ACHN (cell line): ENCODE measurements at places on chromosomes 11 and 22.

DNA sequence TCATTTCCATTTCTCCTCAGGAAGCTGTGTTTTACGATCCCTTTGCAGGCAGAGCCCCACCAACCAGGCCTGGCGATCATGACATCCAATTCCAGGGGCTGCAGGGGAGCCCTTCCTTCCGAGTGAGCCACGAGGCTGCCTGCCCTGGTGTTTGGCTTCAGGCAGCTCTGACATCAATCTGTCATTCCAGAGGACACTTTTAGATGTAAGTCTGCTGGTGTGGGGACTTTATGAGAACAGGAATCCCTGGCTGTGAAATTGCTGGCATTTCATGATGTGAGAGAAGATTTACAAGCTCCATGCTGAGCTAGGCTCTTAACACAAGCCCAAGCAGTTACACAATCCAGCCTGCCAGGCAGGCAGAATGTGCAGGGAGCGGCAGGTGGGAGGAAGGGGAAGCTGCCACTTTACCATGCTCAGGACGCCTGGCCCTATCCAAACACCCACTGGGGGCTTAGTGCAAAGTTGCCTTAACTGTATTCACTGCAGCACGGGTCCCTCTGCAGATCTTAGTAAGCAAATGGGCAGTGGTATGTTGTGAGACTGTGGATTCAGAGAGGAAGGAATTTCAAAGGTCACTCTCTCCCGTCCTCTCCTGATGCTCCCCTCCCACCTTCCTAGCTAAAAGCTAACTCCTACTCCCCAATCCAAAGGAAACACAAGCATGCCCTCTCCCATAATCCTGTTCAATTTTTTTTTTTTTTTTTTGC, 43.4 kb upstream of the MICAL2 start:
- DNase-seq: peak; percentile 47

GRCh38 chr11:118635237-118635591, 27.8 kb downstream of the PHLDB1 start:
- no peak for DNase-seq

GRCh38 chr22:25698978-25699377, 43.0 kb upstream of the MYO18B start:
- no peak for DNase-seq

DNA sequence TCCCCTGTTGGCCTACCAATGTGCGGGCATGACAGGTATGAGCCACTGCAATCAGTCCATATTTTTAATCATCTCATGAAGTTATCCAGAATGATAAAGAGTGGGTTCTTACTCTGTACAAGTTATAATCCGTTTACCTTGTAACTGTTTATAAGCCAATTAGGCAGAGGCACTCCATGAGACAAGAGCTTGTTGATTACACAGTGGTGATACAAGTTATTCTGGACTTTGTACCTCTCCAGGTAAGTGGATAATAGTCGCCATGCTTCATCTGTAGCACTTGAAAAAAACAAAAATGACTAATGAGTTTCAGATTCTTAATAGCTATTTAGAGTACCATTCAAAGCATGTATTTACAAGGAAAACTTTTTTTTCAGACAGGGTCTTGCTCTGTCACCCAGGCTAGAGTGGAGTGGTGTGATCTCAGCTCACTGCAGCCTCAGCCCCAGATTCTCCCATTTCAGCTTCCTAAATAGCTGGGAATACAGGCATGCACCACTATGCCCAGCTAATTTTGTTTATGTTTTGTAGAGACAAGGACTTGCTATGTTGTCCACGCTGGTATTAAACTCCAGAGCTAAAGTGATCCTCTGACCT, 17.7 kb upstream of the FNBP4 start:
- DNase-seq: no peak

DNA sequence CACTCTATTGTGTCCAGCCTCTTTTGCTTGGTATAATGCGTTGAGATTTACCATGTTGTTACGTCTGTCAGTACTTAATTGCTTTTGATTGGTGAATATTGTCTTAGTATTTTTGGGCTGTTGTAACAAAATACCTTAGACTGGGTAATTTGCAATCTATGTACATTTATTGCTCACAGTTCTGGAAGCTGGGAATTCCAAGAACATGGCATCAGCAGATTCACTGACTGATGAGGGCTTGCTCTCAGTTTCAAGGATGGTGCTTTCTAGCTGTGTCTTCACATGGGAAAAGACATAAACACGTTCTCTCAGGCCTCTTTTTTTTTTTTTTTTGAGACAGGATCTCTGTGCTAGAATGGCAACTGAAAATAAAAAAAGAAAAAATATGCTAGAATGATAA, 46.7 kb upstream of the INCENP start:
- DNase-seq: no peak
